NCI-H187 (cell line): ENCODE measurements at places on chromosomes 2 and 18.

DNA sequence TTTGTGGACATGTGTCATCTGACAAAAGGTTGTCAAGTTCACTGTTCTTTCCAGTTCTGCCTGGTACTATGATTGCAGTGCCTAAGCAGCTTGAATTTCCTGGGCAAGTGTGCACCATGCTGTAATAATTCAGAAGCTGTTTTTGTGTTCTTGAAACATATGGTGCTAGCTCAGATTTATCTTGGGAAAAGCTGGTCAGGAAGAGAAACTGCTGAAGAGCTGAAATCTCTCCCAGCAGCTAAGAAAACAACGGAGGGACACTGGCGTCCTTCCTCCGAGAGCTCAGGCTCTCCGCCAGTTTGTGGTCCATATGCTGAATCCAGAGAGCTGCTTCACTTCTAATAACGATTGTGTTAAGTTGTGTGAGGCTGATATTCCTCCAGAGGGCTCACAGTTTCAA, 642.0 kb downstream of the DPP10 start:
- DNase-seq: no peak

GRCh38 chr2:1721706-1722646, 22.3 kb downstream of the PXDN start:
- no peak for DNase-seq

DNA sequence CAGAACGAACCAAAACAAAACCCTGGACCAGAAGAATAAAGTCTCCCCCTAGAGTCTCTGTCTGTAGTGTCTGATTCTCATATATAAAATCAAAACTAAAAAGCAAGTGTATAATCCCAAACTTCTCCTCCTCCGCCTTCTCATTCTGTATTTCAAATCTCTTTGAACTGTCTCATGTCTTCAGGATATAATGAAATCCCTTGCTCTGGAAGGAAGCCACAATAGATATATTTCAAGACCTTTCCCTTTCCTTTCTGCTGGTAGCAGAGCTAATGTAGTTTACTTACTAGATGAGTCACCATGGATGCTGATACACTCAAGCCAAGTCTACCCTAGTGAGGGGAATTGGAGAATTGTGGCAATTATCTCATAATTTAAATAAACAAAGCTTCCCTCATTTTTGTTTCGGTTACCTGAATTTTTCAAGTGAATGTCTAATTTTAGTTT, 33.5 kb upstream of the CCDC93 start:
- DNase-seq: no peak

GRCh38 chr2:8153258-8153718, 528.6 kb upstream of the ID2 start:
- DNase-seq: no peak

- DNase-seq: no peak
Observed at GRCh38 chr2:122390406-122390805, 635.0 kb downstream of the TSN start.

- no peak for DNase-seq
Observed at GRCh38 chr2:16325016-16325975, 340.3 kb downstream of the CYRIA start.

- no peak for DNase-seq
Observed at GRCh38 chr2:101440127-101440738, 34.7 kb downstream of the RFX8 start.

DNA sequence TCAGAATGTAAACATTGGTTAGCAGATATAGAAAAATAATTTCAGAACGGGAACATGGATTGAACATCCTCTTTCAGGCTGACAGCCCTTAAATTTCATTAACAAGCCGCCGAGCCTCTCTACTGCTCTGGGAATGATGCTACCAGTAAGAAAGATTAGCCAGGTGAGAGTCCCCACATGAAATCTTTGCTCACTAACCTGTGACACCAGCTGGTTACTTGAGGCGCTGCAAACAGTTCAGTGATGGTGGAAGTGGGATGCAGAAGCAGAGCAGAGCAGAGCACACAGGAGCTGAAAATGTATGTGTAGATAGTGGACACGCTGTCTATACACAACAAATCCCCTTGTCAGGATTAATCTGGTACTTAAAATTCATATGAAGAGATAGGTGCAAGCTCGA, 721.1 kb downstream of the DPP10 start:
- no peak for DNase-seq

DNA sequence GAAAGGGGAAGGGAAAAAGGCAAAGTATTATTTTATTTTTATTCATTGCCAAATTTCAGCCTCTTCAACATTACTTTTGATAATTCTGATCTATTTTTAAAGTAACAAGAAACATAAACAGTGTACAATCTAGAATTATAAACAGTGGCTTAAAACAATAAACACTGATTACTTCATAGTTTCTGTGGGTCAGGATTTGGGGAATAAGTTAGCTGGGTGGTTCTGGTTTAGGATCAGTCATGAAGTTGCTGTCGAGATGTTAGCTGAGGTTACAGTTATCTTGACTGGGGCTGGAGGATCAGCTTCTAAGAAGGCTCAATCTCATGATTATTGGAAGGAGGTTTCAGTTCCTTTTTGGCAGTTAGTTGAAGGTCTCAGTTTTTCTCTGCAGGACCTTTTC, 109.2 kb downstream of the SCN2A start:
- no peak for DNase-seq

- no peak for DNase-seq
Observed at GRCh38 chr2:163135256-163135655, 296.7 kb upstream of the KCNH7 start.

- no peak for DNase-seq
Observed at GRCh38 chr18:46859855-46860254, 57.5 kb downstream of the PIAS2 start.

DNA sequence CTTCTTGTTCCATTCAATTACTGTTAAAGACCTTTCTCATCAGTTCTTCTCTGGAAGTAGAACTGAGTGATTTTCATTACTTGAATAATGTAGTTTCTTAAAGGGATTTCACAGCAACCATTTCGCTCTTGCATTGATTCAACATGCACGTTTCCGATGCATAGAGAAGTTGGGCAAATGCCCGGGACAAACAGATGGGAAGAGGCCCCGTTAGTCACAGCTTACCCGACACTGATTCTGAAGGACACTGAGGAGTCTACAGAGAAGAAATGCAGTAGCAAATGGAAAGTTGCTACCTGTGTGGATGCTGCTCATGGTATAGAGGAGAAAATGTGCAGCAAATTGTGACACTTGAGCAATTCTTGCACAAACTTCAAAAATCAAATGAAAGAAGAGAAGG, 32.3 kb upstream of the GCG start:
- DNase-seq: no peak

- no peak for DNase-seq
Observed at GRCh38 chr2:177161741-177162460, 50.7 kb upstream of the HNRNPA3 start.

DNA sequence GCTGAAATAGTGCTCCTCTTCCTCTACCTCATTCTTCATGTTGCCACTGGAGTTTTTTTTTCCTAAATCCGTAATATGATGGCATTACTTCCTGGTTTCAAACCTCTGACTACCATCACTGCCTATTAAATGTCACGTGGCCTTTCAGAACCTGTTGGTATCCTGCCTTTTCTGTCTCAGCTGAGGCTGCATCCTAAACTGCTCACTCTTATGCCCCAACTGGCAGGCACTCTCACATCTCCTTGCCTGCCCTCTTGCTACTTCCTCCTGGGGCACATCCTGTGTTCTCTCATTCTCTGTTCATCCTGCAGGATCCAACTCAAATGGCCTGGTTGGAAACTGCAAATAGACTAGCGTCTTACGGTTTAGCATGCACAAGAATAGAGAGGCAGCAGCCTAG, 468.1 kb upstream of the FANCL start:
- DNase-seq: no peak

- no peak for DNase-seq
Observed at GRCh38 chr2:73258186-73258912, 24.2 kb downstream of the CCT7 start.

GRCh38 chr2:112168422-112169124, 30.4 kb downstream of the FBLN7 start:
- no peak for DNase-seq

- no peak for DNase-seq
Observed at GRCh38 chr18:13290856-13291271, 72.3 kb downstream of the LDLRAD4 start.

DNA sequence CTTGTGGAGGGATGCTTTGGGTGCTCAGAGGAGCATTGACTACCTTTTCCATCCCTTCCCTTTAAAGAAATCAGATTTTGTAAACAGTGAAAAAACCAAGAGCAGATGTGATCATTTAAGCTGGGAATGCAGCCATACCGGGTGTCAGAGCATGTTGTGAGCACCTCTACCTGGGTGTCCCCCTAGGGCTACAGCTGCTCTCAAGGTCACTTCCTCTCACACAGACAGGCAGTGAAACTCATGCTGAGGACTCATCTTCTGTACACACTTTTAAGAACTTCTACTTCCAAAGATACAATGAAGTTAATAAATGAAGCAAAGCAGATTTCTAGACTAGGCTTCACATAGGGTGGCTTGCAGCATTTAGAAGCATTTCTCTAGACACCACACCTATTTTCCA, 48.4 kb upstream of the FRZB start:
- DNase-seq: no peak

GRCh38 chr2:114488841-114489530, 46.5 kb downstream of the DPP10 start:
- no peak for DNase-seq

GRCh38 chr18:79975043-79975442, 10.6 kb downstream of the HSBP1L1 start:
- no peak for DNase-seq

- no peak for DNase-seq
Observed at GRCh38 chr18:10194592-10194991, 259.8 kb upstream of the APCDD1 start.

DNA sequence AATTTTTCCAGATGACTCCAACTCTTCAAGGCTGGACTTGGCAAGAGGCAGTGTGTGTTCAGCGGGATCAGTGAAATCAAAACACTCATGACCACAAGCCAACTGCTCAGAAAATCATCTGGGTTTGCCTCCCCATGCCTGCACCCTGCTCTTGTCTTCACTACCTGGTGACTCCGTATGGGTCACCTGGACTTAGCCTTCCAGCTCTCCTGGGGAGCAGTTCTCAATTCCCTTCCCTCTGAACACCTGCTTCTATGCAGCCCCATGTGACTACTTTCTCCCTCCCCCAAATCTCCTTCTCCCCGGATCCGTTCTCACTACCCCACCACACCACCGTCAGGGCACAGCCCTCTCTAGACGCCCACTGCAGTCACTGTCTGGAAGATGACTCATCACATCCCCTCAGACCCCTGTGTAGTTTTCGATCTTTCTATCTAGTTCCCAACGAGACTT, 130.2 kb upstream of the ID2 start:
- DNase-seq: no peak

DNA sequence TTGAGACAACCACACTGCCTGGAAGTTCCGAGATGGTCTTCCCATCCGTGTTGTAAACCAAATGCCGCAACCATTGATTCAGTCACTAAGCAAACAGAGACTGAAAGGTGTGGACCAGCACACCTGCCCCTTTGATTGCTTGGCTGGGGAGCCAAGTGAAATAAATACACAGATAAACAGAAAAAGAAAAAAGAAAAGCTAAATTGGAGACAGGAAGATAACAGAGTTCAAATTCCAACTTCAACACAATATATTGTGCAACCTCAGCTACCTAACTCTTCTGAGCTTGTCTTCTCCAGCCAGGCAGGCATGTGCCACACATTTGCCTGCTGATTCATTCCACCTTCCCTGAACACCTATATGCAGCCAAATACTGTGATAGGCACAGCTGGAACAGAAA, 110.9 kb downstream of the PID1 start:
- no peak for DNase-seq

- DNase-seq: no peak
Observed at GRCh38 chr2:145002624-145003023, 482.7 kb upstream of the ZEB2 start.

DNA sequence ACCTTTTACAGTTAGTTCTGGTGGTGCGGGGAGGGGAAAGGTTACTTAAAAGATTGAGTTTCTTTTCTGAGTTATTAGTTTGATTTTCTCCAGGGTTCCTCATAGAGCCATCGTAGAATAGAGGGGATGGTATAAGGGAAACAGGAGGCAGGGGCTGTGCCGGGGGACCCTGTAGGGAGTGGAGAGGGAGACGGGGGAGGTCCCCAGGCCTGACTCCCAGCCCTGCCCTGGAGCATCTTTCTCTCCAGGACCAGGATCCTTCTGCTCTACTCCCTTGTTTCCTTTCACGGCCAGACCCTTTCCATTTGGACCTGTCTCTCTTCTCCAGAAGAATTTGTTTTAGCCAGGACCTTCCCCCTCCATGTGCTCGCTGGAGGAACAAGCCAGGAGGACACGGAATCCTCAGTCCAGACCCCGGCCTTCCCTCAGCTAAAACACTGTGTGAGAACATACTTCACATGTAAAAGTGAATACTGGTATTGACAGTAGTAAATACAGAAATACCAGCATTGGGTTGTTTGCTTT, 35.4 kb downstream of the DGKD start:
- no peak for DNase-seq

DNA sequence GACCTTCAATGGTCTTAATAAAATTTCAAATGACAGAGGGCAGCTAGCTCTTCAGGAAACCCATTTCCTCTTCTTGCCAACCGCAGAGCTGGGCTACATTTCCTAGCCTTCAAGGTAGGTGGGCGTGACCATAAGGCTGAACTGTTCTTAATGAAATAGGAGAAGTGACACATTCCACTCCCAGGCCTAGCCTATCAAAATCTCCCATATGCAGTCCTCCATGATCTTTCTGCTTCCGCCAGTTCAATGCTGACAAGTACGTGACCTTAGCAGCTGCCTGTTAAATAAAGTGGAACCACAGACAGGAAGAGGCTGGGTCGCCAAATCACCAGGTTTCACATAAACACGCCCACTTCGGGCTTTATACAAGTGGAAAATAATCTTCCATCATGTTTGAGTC, 13.2 kb downstream of the SERPINE2 start:
- no peak for DNase-seq

- no peak for DNase-seq
Observed at GRCh38 chr18:24003903-24004640, 10.5 kb upstream of the TTC39C start.

DNA sequence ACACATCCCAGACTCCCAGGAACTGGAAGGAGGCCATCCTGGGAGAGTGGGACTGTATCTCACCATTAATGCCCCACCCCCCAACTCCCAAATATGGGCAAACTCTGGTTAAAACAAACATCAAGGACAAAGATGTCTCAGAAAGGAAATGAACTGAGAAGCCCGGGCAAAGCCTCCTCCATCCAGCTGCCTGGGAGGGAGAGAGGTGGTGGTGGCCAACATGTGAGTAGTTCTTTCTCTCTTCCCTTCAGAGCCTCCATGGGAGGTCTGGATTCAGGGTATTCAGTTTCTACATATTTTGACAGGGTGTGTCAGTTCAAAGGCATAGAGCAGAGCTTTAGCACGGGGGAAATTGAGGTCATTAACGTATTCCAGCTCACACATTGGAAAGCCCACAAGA, 57.5 kb downstream of the CXCR4 start:
- no peak for DNase-seq
